ENCODE measurements at places on chromosomes 1 and 21.
A peak's percentile ranks its signal among the peaks of the same experiment; 100 is the strongest.

GRCh38 chr21:42454786-42455185 lies 41.2 kb downstream of the RSPH1 start:
- no peak for DNase-seq

DNA sequence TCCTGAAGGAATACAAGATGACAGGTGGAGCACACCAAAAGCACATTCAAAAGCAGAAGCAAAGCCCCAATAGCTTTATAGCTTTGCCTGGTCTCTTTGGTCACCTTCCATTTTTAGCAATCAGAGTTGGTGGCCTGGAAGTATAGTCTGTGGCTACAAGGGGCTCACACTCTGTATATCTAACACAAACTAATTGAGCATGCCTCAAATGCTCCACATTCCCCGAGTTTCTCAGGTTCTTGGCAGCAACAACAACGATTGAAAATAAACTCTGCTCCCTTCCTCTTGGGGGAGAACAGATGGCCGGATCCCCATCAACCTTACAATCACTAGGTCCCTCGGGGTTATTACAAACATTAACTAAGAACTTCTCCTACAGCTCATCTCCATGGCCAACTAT lies 24.9 kb upstream of the TADA1 start:
- no peak for DNase-seq

DNA sequence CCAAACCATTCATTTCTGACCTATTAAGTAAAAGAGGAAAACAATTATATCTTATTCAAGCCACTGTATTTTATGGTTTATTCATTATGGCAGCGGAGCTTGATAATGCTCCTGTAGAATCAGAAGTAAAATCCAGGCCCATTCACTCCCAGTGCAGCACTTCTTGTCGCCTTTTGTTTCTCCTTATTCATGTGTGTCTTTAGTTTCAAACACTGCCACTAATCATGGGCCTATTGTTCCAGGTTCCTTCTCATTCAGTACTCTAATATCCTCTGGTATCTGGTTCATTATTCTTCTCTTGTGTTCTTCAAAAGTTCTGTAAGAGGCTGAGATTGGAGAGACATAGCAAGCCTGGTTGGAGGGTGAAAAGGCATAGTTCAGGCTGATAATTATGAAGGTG lies 218.3 kb downstream of the LRRIQ3 start:
- no peak for DNase-seq

DNA sequence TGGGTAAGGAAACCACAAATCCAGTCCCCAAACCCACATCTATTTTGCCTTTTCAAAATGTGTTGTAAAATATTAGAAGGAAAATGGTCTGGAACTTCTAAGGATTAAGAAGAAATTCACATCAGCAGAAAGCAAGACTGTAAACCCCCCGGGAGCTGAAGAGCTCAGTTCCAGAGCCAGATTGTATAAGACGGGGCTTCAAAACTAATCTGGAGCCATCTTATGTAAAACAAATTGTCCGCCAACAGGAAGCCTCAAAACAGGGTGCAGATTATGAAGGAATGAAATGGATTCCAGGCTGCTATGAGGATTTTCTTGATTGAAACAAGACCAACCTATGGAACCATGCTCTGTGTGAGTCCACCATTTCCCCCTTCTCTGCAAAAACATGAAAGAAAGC lies 25.1 kb upstream of the HUNK start:
- DNase-seq: no peak

DNA sequence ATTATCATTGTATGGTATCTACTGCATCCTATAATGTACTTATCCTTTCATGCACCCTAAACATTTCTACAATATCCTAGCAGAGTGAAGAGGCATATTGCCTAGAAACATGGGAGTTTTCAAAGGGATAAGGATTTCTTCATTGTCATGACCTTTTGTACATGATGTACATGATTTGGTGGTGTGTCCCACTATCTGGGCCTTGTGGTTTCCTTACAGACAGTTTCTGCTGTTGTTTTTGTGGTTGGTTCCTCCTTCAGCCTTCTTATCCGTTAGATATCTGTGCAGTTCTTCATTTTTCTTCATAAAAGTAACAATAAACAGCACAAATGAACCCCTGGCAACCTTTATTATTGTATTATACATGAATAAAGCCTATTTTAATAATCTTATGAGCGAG lies 70.4 kb upstream of the BACH1 start:
- no peak for DNase-seq

DNA sequence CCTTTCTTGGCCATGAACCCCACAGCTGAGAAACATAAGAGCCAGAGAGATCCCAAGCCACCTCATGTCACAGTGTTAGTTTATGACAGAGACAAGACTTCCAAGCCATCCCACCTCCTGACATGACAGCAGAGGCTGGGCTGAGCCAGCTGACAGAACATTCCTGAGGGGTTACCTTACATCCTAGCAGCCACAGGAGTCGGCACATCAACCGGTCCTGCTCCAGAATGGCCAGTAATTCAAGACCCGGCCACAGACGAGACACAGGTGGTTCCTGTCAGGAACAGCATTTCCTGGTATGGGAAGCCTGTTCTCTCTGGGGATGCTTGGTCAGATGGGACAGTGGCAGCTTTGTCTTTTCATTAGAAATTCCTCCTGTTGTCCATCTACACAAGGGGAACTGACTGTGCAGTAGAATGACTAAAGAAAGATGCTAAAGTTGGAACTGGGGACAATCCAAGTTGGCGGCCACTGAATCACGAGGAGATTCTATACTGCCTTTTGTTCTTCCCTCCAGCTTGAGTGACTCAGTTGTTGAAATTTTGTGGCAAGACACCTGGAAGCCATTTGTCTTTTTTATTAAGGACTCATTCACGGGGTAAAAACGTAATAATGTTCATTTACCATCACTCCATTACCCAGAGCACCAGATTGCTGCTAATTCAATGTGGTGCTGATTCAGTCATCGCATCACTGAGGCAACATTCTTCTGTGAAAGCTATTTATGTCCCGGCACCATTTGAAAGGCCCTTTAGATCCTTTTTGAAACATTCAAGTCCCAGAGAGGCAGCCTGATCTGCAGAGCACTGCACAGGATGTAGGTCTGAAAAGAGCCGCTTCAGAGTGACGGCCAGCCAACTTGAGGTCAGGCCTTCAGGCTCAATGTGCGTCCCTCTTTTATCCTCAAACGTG lies 37.2 kb upstream of the NPL start:
- no peak for DNase-seq

- DNase-seq: no peak
These were observed 4.0 kb upstream of the AGBL4 start for GRCh38 chr1:50027794-50028193.

GRCh38 chr1:193264313-193265065 lies 78.1 kb upstream of the B3GALT2 start:
- no peak for DNase-seq

DNA sequence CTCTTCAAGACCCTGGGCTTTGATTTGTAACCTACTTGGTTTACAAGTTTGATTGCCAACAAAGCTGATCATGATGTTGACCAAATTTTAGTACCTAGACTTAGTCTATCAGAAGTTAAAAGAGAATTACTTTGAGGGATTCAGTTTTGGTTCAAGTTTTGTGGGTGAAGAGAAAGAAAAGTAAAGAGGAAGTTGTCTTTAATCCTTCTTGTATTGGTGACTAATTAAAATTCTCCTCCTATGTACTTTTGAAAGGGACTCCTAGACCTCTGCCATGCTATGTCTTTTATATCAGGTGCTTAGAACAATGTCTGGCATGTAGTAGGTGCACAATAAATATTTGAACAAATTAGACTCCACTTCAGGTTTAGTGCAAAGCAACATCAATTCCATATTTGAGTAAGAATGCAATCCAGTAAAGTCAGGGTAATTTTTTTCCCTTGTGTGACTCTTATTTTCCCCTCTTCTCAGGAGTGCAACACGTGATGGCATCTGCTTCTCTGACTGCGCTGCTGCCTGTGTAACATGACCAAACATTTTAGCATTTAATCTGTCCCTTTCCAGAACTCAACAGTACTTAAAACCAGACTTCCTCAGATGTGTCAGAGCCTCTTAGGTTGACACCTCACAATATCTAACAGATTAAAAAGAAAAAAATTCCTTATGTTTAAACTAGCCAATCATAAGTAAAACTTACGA lies 41.1 kb upstream of the KCNQ4 start:
- DNase-seq: peak; percentile 12

GRCh38 chr1:112901387-112901786 lies 54.6 kb downstream of the SLC16A1 start:
- DNase-seq: no peak

DNA sequence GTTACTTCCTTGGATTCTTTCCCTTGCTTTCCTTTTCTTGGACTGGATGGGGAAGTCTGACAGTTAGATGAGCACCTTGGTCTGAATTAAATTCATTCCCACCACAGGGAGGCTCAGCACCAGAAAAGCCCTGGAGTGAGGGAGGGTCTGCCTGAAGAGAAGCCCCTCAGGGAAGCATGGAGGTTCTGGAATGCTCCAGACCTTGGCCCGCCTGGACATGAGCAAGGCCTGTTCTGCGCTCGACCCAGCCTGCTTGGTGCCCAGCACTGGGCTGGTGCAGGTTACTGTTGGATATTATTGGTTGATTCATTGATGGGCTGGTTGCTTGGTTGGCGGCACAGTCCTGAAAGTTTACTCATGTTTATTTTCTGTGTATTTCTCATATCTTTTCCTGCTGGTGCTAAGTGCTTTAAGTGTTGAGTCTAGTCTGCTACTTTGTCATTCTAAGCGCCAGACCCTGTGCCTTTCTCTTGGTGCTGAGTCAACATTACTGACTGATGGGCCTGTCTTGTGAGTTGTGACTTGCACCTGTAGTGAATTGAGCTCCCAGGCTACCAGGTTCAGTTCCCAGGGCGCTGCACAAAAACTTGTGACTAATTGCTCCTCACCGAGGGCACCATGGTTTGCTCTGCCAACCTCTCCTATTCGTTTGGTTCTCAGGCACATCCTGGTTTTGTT lies 538.5 kb downstream of the KIF26B start:
- DNase-seq: no peak

GRCh38 chr1:236514703-236515442 lies 8.9 kb upstream of the LGALS8 start:
- no peak for DNase-seq

- DNase-seq: no peak
These were observed 93.6 kb downstream of the SIM2 start for GRCh38 chr21:36792505-36792967.

DNA sequence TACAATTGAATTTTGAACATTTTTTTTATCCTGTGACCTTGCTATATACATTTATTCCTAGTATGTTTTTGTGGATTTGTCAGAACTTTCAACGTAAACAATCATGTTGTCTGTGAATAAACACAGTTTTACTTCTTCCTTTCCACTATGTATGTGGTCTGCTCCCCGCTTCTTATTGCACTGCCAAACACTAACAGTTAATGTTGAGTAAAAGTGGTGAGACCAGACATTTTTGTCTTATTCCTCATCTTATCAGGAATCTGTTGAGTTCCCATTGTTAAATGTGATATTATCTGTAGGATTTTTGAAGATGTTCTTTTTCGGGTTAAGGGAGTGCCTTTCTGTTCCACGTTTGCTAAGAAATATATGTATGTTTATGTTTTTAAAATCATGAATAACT lies 45.9 kb downstream of the CAMSAP2 start:
- DNase-seq: no peak

DNA sequence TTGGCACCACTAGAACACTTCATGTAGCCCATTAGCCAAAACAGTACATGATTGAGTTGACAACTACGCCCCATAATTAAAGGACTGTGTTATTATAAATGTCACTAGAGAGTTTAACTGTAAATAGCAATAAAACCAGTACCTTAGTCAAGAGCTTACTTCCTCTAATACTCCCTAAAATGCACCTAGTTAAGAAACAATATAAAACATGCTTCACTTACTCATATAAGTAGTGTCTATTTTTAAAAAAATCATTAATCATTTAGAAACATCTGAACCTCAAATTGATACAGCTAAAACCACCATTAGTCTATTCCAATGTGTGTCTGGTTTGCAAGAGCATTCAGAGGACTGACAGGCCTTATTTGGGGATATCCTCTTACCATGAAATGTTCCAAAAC lies 25.3 kb downstream of the PTP4A2 start:
- no peak for DNase-seq

DNA sequence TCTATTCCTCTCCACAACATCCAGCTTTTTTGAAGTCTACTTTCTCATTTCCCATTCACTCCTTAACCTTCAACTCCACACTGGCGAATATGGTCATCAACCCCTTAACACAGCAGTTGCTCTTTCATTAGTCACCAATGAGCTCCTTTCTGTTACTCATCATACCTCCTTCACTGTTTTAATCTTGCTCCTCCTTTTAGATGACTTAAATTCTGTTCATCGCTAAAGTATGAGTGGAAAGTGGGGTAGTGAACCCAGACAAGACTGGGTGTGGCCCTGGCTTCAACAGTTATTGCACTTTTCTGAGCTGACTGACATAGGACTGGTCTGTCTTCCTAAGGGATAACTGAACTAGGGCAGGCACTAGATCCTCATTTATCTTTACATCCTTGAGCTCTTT lies 51.3 kb downstream of the AKT3 start:
- DNase-seq: no peak

DNA sequence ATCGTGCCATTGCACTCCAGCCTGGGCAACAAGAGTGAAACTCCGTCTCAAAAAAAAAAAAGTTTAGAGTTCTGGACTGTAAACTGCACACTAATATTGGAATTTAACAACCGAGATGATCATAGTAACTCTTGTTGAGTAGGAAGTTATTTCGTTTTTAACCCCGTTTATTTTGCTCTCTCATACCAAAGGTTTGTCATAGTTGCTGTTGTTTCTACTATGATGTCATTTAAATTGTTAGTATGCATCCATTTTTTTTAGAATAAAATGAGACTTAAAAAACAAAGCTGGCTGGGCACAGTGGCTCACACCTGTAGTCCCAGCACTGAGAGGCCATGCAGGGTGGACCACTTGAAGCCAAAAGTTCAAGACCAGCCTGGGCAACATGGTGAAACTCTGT lies 49.3 kb downstream of the DOP1B start:
- DNase-seq: no peak

DNA sequence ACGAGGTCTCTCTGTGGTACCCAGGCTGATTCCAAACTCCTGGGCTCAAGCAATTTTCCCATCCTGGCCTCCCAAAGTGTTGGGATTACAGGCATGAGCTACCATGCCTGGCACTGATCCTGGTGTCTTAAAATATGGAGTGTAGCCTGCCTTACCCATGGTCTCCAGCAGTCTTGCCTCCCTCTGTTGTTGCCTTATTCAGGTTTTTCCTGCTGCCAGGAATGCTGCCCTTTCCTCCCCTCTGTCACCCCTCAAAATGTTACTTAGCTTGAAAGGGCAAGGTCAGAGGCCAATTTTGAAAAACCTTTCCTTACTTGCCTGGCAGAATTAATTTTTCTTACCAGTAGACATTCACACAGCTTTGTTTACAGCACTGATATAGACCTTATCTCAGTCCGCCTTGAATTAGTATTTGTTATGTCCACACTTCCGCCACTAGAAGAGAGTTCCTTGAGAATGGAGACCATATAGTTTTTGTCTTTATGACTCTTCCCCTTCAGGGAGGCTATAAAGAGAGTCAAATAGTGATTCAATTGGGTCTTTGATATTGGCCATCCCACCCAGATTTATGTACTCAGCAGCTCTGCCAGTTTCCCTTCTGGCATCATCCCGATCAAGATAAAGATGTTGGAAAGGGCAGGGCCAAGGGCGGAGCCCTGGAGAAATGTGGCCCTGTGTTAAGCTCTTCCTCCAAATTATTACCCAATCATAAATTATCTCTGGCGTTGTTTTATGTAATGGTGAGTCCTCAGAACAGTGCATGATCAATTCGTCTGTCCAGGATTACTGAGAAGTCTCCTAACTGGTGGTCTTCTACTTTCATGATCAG lies 38.8 kb downstream of the C1orf21 start:
- no peak for DNase-seq

GRCh38 chr1:25026730-25027450 lies 96.8 kb upstream of the RUNX3 start:
- no peak for DNase-seq

Measured in stimulated activated CD4-positive, alpha-beta T cell treated with anti-CD3 and anti-CD28 coated beads, Interleukin-4, amount 100 ng/mL, for 24 hours (primary cell).